ENCODE measurements at places on chromosomes 7 and 10.

DNA sequence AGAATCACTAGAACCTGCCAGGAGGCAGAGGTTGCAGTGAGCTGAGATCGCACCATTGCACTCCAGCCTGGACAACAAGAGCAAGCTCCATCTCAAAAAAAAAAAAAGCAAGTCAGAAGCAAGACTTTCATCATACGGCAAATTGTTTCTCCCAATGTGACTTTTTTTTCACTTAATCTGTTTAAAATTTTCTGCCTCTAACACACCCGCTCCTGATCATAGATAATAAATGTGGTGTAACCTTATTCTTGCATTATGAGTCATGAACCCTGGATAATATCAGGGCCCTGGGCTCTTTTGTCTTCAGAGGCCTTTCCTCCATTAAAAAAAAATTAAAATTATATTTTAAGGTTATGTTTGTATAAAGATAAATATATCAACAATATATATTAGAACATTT is 111.4 kb upstream of the JCAD start:
- no peak for DNase-seq

GRCh38 chr7:154299736-154300135 is 247.5 kb downstream of the DPP6 start:
- no peak for DNase-seq

DNA sequence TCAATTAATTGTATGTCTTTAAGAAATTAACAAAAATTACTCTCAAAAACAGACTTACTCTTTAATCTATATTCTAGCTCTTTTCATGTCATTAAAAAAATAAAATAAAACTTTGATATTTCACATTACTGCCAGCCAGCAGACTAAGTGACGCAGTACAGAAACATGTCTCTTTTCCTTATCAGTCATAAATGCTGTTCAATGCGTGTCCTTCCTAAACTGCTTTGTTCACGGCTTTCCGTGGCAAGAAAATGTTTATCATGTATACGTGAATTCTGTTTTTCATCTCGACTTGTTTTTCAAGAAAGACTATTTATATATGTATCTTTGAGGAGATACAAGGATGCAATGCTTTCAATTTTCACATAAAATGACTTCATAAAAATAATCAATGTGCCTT is 182.4 kb downstream of the DOCK4 start:
- DNase-seq = no peak

DNA sequence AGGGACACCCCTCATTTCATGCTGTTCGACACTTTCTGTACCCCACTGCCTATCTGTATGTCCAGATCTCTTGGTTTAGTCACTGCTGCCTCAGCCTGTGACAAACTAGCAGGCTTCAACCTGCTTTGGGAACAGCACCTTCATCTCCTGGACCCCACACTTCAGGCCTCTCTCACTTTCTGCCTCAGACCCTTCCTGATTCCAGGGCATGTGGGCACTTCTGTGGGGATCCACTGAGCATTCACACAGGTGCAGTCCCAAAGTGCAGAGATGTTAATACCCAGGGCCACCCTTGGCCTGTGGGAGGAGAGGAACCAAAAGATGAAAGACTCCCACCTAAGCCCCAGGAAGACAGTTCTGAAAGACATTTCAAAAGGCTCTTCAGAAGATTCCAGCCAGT is 29.4 kb upstream of the C10orf71 start:
- no peak for DNase-seq

DNA sequence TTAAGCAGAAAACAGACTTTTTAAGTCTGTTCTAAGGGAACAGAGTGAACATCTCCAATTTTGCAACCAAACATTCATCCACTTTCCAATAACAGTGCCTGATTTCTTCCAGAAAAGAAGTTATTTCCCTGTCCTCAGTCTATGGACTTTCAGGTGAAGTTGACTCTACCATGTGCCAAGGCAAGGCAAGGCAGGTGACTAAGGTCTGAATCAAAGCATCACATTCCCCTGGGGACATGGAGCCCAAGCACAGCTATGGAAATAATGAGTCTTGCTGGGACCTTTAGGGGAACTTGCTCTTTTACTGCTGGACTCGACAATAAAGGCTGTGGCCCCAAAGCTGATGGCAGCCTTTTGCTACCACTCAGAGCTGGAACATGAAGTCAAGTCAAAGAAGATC is 182.2 kb downstream of the FGFR2 start:
- DNase-seq = no peak

DNA sequence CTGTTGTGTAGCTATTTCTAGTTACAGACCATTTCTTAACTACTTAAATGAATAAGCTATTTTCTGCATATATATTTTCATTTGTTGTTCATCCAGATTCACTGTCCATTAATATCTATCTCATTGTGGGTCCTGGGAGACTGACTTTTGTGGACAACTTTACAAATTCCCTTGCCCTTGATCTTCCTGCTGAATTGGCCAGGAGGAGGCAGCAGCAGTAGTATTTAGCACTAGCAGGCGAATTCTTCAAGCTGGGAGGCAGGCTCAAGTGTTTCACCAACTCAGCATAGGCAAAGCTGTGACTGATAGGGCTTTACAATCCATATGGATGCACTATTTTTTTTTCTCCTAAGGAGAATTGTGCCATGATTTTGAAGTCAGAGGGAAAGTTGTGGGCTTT is 461.0 kb upstream of the NRG3 start:
- no peak for DNase-seq

DNA sequence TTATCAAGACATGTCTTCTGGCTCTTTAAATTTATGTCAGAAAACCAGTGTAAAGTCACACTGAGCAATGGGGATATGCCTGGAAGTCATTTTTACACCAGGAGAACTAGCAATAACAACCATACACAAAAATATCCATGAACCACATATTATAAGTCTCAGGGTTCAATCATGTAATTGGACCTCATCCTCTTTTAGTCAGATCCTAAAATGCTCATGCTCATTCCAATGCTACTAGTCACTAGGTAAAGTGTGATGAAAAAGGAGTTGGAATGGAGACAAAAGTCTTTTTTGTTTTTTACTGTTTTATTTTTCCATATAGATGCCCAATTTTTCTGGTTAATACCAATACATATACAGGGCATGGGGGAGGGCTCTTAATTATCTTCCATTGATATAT is 306.1 kb downstream of the DGKB start:
- no peak for DNase-seq

GRCh38 chr7:29053105-29053872 is 93.0 kb downstream of the CPVL start:
- no peak for DNase-seq

GRCh38 chr10:29285624-29286051 is 3.2 kb upstream of the LYZL1 start:
- no peak for DNase-seq

GRCh38 chr10:33612551-33612950 is 278.1 kb upstream of the NRP1 start:
- no peak for DNase-seq

- no peak for DNase-seq
Observed at GRCh38 chr7:105006367-105007136, 7.5 kb upstream of the KMT2E start.
